Lung microvascular endothelial cell (primary cell): ENCODE measurements at places on chromosomes 2 and 18. TPM values are rescaled to one million over a fixed set of nuclear protein-coding genes. Genes with fewer than 3 reads are reported as not detected.
A peak's percentile ranks its signal among the peaks of the same experiment; 100 is the strongest.

- peak; percentile 78 for DNase-seq
Observed at GRCh38 chr2:216034065-216034464, 20.7 kb upstream of the MREG start.

DNA sequence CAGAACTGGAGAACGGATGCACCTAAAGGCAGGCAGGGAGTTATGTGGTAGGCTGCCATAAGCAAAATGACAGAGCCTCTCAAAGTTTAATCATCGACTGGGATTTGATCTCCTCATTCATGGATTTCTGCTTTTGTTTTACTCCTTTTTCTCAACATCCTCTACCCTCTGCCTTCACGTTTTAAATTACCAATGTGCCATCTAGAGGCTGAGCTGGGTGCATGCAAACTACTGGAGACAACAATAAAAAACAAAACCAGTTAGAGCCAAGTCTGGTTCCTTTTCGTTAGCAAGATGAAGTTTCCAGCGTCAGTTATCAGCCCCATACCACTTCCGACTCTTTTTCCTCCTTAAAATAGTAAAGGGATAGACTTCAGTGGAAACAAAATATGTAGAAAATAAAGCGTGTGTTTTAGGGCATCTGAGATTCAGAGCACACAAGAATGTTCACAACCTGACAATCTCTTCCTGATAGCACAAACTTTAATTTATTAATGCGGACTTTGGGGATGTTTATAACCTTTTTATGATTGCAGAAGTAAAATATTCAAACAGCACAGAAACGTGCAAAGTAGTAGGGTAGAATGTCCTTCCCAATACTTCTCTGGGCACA is 117.0 kb downstream of the LAMA1 start:
- peak; percentile 31 for DNase-seq

DNA sequence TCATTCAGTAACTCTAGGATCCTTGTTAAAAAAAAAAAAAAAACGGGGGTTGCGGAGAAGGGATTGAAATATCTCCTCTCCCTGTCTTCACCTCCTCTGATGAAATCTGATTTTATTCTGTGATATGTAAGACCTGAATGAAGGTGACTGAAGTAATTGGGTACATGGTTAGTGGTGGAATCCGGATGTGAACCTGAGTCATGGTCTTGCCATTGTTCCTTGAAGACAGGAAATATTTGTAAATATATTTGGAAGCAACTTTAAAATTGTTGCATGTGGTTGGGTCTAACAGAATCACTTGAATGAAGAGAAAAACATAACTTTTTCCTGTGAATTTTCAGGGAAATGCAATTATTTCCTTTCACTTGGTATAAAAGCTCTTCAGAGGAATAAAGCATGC is 3.0 kb upstream of the IL1A start:
- peak; percentile 84 for DNase-seq

DNAH6 gene
- under 0.01 TPM in 1 of 2 replicates, not detected in the other for total RNA-seq

- DNase-seq = no peak
Observed at GRCh38 chr2:230706053-230706521, 6.6 kb upstream of the CAB39 start.

GRCh38 chr2:200695601-200696000 is 109.8 kb downstream of the AOX1 start:
- no peak for DNase-seq

- peak; percentile 58 for DNase-seq
Observed at GRCh38 chr18:55869556-55870501, 281.8 kb upstream of the TCF4 start.

DNA sequence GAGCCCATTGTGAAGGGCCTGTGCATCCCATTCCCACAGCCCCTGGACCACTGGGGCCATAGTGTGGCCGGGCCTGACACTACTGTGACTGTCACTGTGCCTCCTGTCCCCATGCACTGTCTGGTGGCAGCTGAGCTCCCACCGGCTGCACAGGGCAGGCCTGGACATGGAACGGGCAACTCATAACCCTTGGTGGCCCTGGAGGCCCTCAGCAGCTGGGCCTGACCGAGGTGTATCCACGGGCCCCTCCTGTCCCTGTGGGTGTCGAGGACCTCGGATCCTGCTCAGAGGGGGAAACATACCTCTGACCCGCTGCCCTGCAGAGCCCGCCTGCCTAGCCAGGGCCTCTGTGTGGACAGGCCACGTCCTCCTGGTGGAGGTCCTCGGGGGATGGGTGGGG is 7.8 kb upstream of the GAL3ST2 start:
- DNase-seq = no peak

GRCh38 chr2:122340246-122340645 is 584.8 kb downstream of the TSN start:
- no peak for DNase-seq

GRCh38 chr2:136281281-136282114 is 163.5 kb upstream of the CXCR4 start:
- DNase-seq = no peak
